Activated CD4-positive, CD25-positive, alpha-beta regulatory T cell treated with anti-CD3 and anti-CD28 coated beads, Interleukin-2, amount 50 U/mL, for 72 hours (primary cell): ENCODE measurements at places on chromosomes 4 and X.

- DNase-seq = no peak
These were observed 806.0 kb downstream of the ADGRL3 start for GRCh38 chr4:62006108-62006507.

DNA sequence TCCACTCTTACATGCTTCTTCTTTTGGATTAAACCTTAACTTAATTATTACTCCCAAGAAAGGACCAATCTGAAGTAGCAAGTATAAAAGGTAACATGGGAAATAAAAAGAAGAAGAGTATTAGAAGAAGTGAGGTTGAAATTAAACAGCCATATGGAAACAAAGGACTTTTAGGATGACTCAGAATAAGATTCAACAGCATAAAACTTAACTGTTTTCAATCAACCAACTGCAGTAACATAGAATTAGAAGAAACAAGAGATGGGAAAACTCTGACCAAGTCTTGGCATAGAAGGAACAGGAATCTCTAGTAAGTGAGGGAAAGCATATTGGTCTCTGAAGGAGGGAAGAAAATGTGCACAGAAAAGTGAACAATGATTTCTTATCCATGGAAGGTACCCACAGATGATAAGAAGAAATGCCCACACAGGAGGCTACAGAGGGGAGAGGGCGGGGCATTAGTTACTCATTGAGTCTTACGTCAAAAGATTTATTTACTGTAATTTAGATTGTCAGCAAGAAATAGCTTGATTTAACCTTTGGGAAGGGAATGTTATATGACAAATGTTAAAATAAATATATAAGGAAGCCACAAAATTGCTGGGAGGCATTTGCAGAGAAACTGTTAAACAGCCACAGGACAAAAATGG lies 177.3 kb downstream of the BANK1 start:
- no peak for DNase-seq

GRCh38 chr4:104015680-104016079 lies 295.9 kb upstream of the TACR3 start:
- DNase-seq = no peak

DNA sequence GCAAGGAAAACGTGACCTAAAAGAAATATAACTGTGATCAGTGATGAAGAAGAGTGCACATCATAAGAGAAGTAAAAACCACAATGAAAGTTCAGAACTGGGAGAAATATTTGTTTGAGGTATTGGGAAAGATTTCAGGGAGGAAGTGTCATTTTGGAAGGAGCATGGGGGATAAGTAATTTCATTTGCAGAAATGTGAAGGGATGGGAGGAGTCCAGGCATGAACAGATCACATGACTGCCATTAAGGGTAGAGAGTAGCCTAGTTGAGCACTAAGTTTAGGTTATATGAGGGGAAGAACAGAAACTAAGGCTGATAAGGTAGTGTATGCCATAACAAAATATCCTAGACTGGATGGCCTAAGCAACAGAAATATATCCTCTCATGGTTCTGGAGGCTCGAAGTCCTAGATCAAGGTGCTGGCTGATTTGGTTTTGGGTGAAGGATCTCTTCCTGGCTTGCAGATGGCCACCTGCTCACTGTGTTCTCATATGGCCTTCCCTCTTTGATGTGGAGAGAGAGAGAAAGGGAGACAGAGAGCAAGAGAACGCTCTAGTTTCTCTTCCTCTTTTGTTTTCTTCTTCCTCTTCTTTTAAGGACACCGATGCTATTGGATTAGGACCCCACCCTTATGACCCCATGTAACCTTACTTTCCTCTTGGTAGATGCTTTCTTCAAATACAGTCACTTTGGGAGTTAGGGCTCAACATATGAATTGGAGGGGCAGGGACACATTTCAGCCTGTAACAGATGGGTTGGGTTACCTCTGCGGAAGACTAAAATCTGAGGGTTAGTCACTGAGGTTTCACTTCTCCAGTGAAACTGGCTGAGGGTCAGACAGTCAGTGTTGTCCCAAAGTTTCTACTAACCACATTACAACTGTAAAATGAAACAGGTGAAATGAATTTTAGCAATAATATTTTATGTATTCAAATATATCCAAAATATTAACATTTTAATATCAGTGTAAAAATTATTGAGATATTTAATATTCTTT lies 77.9 kb downstream of the EGF start:
- no peak for DNase-seq

DNA sequence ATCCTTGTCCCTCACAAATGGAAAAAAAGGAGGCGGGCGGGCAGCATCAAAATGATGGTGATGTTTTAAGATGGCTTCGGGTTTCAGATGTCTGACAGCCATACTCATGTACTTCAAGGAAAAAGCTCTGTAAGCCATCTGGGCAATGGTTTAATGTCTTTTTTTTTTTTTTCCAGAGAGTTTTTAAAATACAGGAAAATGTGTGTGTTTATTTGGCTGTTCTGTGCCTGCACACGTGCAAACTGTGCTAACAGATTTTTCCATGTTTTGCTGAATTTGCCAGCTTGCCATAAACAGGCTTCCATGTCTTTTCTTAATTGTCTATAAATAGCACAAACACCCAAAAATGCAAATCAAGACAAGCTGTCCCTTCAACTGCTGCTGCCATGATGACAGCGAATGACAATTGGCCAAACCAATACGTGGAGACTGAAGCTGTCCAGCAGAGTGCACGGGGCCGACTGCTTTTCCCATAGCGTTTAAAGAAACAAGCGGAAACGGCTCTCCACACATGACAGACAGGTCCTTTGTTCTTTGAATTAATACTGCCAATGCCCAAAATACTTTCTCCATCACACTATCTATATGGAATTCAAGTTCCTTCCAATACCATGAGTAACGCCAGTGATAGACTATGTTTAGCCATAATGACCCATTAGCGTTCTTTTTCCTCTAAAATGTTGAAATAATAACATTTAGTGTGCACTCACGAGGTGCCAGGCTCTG lies 35.7 kb downstream of the AFAP1 start:
- no peak for DNase-seq

DNA sequence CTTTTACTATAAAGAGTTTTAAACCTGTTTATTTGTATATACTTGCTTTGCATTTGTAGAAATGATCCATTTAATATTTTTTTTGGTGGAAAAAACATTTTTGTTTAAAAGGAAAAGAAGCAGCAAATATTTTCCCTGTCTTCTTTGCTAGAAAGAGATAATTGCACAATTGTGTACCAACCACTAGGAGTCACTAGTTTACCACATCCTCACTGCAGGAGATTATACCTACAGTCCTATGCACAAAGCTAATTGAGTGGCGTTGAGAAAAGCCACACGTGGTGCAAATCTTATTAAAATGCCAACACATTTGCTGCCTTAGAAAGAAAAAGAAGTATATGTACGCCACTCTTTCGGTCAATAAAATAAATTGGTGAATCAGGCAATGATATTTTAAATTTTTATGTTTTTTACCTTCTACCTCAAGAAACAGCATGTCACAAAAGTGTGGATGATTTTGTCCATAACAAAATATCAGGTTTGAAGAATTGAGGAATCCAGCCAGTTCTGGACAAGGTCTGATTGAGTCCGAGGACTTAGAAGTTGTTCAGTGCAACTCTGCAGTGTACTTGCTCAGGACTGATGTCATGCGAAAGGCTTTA lies 102.9 kb downstream of the GRXCR1 start:
- no peak for DNase-seq

- no peak for DNase-seq
These were observed 23.0 kb upstream of the PDS5A start for GRCh38 chr4:40000711-40001110.

GRCh38 chr4:182289809-182290208 lies 46.6 kb downstream of the TENM3 start:
- no peak for DNase-seq

DNA sequence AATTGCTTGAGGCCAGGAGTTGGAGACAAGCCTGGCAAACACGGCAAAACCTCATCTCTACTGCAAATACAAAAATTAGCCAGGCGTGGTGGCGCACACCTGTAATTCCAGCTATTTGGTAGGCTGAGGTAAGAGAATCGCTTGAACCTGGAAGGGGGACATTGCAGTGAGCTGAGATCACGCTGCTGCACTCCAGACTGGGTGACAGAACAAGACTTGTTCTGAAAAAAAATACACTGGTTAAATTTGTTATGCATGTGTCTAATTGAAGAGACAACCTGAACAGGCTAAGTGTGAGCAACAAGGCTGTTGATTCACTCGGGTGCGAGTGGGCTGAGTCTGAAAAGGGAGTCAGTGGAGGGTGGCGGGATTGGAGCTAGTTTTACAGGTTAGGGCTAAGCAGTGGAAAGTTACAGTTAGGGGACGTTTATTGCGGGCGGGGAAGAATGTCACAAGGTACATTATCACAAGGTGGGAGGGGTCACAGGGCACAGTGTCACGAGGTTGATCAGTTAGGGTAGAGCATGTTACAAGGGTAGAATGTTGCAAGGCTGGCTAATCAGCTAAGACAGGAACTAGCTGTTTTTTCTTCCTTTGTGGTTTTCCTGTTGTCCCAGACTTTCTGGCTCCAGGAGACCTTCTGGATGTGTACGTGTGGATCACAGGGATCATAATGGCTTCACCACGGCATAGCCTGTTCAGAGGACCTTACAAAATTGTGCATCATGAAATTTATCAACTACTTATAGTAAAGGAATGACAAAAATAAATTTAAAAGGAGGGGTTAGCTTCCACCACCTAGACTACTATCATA lies 115.8 kb downstream of the NAA11 start:
- DNase-seq = no peak

DNA sequence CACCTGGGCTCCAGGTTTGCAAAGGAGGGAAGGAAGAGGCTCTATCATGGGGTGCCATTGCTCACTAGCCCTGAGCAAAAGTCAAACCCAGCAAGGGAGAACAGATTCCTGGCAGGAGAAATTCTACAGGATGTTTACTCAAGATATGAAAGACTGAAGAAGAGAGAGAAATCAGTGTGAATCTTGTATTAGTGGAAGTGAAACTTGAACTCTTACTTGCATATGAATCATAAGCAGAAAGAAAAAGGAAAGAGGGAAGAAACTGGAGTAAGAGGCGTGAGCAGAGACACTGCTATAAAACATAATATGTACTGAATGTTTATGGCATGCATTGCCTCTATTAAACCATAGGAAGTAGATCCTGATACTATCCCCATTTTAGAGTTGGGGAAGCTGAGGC lies 60.9 kb downstream of the C4orf46 start:
- no peak for DNase-seq

DNA sequence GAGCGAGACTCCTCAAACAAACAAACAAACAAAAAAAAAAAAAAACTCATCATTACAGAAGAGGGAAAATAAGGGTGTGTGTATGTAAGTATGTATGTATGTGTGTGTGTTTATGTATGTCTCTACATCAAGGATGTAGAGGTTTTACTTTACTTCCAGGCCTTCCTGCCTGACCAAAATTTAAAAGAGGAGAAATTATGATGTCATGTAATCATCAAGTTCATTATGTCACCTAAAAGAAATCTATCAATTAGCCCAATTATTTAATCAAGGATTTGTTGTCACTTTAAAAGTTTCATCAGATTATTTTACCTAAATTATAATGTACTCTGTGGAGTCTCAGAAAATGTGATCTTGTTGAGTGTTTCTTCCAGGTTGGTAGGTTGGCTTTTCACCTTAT lies 21.6 kb downstream of the GUCY1A1 start:
- DNase-seq = no peak

GRCh38 chr4:42615131-42615763 lies 41.7 kb downstream of the ATP8A1 start:
- no peak for DNase-seq

- DNase-seq = no peak
These were observed 179.7 kb upstream of the RASGEF1B start for GRCh38 chr4:81651243-81651899.

GRCh38 chrX:71938371-71938770 lies 27.7 kb downstream of the NHSL2 start:
- DNase-seq = no peak

DNA sequence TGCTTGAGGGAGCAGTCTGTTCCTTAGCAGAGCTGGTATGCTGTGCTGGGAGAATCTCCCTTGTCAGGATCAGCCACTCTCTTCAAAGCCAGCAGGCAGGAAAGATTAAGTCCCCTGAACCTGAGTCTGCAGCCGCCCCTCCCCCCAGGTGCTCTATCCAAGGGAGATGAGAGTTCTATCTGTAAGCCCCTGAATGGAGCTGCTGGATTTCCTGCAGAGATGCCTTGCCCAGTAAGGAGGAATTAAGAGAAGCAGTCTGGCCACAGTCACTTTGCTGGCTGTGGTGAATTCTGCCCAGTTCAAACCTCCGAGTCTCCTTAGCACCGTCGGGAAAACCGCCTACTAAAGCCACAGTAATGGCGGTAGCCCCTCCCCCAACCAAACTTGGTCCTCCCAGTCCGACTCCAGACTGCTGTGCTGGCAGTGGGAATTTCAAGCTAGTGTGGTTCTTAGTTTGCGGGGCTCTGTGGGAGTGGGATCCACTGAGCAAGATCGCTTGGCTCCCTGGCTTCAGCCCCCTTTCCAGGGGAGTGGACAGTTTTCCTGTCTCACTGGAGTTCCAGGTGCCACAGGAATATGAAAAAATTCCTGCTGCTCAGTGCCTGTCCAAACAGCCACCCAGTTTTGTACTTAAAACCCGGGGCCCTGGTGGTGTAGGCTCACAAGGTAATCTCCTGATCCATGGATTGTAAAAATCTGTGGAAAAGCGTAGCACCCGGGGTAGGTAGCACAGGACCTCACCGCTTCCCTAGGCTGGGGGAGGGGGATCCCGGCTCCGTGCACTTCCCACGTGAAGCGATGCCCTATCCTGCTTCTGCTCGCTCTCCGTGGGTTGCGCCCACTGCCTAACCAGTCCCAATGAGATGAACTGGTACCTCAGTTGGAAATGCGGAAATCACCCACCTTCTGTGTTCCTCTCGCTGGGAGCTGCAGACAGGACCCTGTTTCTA lies 38.0 kb downstream of the RAB28 start:
- no peak for DNase-seq

DNA sequence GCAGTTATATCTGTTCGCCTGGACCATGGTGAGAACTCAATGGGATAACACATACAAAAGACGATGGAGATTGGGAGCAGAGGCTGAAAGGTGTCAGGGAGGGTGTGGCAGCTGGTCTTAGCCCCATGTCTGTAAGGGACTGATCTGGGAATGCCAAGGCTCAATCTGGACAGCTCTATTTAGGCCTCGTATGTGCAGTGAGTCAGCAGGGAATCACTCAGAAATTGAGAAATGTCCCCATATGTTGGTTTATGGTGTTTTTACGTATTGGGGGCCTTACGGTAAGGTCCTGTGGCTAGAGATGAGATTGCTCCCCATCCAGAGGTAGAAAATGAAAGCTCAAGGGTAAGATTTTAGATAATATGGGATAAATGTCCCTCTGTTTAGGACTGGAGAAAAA lies 71.4 kb upstream of the TTC29 start:
- no peak for DNase-seq

GRCh38 chrX:68746988-68747387 lies 81.8 kb upstream of the EFNB1 start:
- no peak for DNase-seq

DNA sequence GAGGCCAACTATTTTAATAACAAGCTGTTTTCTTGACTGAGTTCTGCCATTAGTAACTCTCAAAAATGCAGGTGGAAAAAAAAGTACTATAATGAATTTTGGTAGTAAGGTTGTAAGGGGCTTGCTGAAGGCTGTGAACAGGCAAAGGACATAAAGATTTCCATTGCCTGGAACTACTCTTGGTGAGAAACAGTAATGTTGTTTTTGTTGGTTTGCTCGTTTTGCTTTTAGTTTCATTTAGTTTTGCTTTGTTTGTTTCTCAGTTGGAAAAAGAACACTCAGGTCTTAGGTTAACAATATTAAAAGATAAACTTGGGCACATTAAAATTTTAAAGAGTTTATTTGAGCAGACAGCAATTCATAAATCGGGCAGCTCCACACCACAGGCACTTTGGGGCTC lies 824.5 kb upstream of the HTR2C start:
- DNase-seq = no peak
